ENCODE measurements at places on chromosomes 12 and 14. TPM values are rescaled to one million over a fixed set of nuclear protein-coding genes. Genes with fewer than 3 reads are reported as not detected.

- DNase-seq = no peak
Measured at GRCh38 chr12:16884819-16885218, 278.9 kb upstream of the LMO3 start.

- no peak for DNase-seq
Measured at GRCh38 chr12:12661086-12661856, 34.7 kb downstream of the GPR19 start.

GRCh38 chr12:120640861-120641833 lies 721 bp downstream of the CABP1 start:
- peak; percentile 73 for DNase-seq

DNA sequence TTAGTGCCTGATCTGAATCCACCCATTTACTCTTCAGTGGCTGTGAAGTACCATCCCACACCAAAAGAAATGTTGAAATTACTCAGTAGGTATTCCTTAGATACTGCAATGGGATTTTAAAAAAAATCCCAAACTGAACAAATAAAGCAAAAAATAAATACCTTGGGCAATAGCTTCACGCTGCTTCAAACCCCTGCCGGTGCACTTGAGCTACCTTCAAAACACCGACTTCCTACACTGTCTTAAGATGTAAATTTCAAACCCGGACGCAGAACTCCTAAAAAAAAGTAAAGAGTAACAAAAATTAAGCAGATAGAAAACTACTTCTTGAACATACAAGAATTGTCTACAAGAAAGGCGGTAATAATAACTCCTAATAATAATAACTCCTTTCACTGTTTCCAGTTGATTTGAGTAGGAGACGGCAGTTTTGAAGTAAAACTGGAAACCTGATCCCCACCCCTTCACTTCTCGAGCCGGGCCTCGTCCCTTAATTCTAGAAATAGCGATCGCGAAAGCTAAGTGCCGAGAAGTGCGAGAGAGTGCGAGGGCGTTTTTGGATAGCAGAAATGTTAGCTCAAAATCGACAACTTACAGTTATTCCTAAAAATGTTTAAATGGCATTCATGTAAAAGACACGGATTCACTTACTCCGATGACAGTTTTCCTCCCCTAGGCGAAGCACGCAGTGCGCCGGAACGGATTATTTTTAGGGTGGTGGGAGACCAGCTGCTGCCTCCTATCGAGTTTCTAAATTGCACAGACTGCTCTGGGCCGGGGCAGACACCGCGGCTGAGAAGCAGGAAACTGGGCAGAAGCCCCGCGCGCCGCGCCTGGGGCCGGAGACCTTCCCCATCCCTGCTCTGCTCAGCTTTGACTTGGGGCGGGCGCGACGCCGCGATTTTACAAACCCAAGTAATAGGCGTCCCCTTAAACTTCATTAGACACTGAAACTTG lies at the start of gene ABCC9:
Gene ABCC9 (minus strand): TSS at position 878 of the 957 bp plus-strand sequence. CDS start 4,752 bp downstream, outside the sequence.
- DNase-seq = peak; percentile 40

GRCh38 chr12:113240395-113240794 lies 19.1 kb downstream of the TPCN1 start:
- DNase-seq = no peak

DNA sequence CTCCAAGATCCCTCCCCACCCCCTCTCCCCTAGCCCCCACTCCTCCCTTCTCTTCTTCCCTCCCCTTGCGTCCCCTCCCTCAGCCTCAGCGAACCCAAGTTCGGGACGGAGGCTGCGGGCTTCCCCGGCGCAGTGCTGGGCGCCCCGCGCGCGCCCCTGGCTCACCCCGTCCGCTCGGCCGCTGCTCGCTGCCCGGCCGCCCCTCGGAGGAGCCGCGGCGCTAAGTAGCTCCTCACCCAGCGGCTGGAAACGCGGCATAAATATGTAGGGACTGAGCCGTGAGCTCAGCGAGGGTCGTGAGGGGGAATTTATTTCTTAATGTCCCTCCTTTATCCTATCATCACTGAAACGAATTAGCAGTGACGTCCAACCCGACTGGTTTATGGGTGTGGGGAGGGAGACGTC lies at the start of gene NOS1:
Gene NOS1 (minus strand): TSS at position 280 of the 405 bp plus-strand sequence. CDS start 30,557 bp downstream, outside the sequence.
- DNase-seq = no peak

- peak; percentile 16 for DNase-seq
Measured at GRCh38 chr12:129193263-129193871, 340.1 kb downstream of the GLT1D1 start.

- no peak for DNase-seq
Measured at GRCh38 chr14:42470427-42470719, 863.7 kb downstream of the LRFN5 start.

GNPTAB gene
- 32.3 TPM for total RNA-seq

NABP2 gene
- total RNA-seq = 61.8 TPM

KRT6C gene
- total RNA-seq = not detected

CLEC1B gene
- total RNA-seq = not detected

CLEC1A gene
- not detected for total RNA-seq
